ENCODE measurements at places on chromosomes 2 and 18.

- no peak for DNase-seq
Measured at GRCh38 chr18:10298346-10298745, 156.1 kb upstream of the APCDD1 start.

GRCh38 chr2:54109848-54110247 is 5.6 kb upstream of the ACYP2 start:
- DNase-seq, result no peak

DNA sequence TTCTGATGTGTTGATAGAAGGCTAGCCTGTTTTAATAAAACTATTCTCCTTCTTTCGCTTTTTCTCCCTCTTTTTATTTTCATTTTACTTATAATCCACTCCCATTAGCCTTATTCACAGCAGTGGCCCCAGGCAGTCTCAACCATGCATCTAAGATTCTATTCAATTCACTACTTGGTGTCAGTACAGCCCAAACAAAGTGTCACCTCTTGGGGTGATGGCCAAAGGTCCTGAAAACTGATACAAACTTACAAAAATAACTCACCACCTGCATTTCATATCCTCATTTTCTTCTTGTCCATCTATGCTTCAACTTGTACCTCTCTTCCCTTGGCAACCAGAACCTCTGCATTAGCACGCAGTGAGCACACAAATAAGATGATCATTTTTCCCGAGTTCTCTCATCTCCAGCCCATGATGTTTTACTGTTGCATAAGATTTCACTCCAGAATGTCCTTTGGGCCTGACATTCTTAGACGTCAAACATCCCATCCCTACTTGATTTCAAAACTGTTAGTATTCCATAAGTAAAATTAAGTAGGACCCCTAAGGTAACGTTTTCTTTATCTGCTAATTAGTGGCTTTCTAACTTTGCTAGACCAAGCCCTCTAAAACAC is 559.3 kb upstream of the TNP1 start:
- no peak for DNase-seq

DNA sequence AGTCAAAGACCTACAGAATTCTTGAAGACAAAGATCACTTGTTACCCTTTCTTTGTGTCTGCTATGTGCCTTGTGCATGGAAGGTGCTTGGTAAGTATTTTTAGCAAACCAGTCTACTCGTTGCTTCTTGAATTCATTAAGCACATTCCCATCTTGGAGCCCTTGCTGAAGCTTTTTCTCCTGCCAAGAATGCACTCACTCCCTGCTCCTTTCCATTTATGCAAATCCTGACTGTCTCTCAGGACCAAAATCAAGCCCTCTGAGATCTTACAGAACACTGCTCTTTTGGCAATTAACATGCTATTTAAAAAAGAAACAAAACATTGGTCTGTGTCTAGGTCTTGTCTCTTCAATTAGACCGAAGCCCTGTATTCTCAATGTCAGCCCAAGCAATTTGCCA is 75.8 kb downstream of the CLHC1 start:
- no peak for DNase-seq

DNA sequence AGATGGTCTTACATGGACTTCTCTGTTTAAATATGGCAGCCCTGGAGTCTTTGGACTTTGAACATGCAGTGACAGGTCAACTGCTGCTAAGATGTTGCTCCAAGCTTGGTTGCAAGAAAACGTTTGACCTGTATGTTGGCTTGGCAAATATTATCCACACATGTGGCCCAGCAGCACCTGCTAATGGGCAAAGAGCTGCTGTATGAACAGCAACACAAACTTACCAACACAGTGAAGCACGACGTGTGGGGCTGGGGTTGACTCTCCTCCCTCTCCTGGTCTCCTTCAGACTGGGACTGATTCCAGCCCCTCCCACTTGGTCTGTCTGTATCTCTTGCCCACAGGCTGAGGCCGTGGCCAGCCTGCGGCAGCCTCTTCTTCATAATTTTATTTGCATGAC is 3.8 kb downstream of the KCNE4 start:
- DNase-seq, result no peak

DNA sequence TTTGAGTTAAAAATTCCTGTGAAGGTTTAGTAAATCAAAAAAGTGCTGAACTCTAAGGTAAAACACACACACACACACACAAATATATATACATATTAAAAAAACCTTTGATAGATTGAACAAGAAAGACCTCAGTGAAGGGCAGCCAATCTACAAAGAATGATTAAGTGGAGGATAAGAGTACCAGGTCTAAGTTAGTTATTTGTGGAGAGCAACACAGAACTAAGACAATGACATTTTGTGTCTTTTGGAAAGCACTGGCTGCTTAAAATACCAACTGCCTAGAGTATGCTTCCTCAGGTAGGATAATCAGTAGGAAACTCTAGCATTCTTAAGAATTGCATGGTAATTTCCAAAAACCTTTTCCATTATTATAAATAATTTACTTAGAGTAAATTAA is 481.4 kb upstream of the SYT4 start:
- no peak for DNase-seq

GRCh38 chr2:134246154-134246874 is 7.6 kb upstream of the MGAT5 start:
- DNase-seq, result no peak

DNA sequence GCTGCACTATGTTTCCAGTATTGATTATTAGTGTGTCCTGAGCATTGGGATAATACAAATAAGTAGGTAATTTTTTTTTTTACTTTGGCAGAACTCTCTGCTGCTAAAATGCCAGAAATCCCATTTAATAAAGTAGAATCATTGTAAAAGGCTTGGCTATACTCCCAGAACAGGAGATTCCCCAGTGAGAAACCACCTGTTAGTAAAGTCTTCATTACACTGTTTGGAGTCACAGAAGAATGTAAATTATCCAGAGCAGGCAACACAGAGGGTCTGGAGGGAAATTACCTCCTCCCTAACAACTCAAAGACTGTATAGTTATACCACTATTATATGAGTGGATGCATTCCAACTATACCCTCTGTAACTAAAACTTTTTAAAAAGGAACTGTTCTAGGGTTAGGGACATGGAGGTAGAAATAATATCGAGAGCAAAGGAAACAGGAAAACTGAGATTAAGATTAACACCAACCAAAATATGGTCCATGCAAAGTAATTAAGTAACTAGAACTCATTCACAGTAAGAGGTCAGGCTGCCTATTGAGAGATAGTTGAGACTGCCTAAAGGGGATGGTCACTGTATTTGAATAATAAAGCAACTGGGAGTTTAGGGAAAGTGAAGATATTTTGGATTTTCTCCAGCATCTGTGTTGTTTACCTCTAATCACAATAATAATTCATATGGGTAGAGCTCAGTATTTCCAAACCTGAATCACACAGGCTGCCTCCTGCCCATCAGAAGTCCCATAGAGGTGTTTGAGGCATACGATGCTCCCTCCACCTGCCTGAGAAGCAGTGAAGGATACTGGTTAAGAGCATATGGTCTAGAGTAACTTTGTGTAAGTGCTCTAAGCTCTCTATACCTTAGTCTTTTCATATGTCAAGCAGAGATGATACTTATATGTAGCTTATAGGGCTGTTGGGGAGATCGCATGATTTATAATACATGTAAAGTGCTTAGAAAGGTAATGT is 34.4 kb downstream of the MAP2 start:
- DNase-seq, result no peak
